ENCODE measurements at places on chromosomes 6 and 20.
A peak's percentile ranks its signal among the peaks of the same experiment; 100 is the strongest.

DNA sequence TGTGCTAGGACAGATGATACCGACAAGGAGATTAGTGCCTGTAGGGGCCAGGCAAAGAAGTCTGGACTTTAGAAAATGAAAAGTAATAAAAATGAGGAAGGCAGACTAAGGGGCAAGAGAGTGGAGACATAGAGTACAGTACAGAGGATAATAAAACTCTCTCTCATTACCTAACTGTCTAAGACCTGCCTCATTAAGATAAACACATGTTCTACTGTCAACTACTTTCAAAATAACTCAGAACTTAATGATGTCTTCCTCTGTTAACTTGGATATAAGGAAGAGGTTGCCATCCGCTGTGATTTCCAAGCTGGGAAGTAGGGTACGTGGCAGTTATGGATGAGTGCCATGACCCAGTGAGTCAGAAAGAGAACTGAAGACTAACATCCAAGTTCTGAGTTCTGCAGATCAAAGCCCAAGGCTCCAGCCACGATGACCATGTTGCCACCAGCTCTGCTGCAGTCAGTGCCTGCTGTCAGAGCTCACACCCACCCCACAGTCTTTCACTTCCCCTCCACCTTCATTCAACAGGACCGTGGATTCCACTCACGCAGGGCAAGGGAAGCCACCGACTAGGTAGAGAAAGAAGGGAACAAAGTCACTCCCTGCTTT, 81.8 kb downstream of the KIF16B start:
- peak; percentile 59 for DNase-seq

DNA sequence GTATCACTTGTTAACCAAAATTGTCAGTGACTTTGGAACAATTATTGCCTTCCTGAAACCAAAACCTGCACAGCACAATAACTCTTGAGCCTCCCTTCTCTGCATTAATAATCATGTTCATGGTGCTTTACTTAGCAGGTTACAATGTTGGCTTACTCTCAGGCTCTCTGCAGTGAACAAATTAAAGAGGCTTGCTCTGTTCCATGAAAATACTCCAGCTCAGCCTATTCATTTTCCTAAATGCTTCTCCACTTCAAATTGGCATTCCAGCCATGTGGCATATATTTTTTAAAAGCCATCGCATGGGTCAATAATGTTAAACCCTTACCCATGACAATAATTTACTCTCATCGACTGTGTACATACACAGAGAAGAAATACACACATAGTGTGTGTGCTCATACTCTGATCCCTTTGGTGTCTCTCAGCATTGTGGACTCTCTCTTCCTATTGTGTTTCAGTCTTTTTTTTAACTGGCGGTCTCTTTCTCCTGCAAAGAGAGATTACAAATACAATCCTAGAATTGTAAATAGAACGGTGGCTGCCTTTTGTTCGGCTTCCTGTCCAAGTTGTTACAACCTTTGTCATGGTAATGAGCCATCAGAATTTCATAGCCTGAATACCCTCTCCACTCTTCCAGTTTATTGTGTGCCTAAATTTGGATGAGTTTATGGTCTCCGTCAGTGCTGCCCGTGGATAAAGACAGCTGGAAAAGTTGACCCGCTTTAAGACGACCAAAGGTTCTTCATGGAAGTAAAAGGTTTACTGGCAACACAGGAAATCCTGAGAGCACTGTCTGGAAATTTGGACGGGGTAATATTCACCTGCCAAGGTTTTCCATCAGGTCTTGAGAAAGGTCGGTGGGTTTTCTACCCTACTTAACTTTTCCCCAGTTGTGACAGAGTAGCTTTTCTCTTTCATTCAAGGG, 263.6 kb downstream of the CD83 start:
- DNase-seq: no peak

DNA sequence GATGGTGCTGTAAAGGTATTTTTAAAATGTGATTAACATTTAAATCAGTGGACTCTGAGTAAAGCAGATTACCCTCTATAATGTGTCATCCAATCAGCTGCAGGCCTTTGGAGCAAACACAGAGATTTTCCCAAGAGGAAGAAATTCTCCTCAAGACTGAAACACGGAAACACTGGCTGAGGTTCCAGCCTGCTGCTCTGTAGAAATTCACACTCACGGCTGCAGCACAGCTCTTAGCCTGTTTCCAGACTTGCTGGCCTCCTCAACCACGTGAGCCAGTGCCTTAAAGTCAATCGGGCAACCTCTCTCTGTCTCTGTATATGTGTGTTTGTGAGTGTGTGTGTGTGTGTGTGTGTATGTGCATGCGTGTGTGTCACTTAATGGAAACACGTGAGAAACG, 41.1 kb downstream of the PDE10A start:
- DNase-seq: no peak

- no peak for DNase-seq
Observed at GRCh38 chr20:36279362-36279761, 26.8 kb upstream of the DLGAP4 start.
